ENCODE measurements at places on chromosomes 4 and X.

DNA sequence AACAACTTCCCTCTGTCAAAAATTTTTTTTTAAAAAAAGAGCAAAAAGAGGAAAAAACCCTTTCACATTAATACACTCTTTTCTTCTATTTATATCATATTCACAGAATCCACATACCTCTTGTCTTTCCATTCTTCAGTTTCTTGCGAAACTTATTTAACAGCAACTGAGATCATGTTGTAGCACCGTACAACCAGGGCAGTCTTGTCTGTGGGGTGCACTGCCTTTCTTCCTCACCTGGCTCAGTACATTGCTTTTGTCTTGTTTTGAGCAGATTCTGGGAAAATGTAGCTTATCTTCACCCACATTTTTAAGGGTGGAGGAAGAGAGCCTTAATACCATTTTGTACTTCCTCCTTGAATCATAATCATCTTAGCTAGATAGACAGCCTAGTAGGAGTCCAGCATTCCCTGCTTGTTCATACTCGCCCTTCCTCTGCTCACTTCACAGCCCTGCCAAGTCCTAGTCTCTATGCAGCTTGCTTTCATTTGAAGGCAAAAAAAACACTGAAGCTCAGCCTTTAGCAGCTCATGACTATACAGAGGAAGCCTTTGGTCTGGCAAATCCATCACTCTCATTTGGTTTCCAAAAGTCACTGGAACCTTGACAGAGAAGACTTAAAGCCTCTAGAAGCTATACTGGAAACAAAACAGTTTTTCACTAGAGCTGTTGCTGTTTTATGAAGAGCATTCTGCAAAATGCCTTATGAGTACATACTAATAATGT, 140.6 kb upstream of the BANK1 start:
- no peak for DNase-seq

DNA sequence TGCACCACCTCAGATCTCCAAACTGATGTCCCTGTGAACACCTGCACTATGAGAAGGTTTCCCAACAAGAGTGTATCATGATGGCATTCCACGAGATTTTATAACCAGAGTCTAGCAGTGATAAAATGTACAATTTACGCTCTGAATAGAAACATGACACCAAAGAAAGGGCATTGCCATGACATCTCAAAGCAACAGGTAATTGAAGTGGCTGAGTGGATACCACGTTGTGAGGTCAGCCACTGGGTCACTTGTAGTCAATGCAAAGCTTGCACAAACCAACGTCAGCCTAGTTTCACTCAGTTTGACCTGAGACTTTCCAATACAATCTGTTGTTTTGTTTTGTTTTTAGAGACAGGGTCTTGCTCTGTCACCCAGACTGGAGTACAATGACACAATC, 15.0 kb upstream of the SLC25A5 start:
- no peak for DNase-seq

GRCh38 chr4:187827631-187828030, 167.9 kb upstream of the ZFP42 start:
- DNase-seq, result no peak

GRCh38 chrX:49269767-49270248, at the start of gene PPP1R3F:
TSS of gene PPP1R3F (plus strand) at chrX:49269793. CDS start at chrX:49269870, 77 bp downstream.
- no peak for DNase-seq

DNA sequence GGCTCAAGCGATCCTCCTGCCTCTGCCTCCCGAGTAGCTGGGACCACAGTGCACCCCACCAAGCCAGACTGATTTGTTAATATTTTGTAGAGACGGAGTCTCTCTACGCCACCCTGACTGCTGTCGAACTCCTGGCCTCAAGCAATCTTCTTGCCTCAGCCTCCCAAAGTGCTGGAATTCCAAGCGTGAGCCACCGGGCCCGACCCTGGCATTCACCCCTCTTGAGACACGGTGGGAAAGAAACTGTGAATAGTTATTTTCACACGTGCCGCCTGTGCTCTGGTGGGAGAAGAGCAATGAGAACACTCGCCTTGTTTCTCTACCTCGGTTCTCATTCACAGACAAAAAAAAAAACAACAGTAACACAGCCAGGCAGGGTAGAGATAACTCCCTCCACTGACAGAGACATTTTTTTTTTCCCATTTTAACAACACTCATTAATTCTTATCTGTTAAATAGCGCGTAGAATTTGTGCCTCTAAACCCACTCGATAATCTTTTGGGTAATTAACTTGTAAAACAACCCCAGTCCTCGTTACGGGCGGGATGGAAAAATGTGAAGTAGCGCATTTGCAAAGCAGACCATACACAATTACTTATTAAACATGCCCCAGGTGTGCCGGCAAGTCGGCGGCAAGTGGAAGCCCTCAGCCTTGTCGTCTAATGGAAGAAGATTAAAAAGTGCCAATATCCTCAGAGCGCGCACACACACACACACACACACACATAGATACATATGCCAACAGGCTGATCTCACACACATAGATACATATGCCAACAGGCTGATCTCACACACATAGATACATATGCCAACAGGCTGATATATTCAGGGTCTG, 103.3 kb downstream of the DHRSX start:
- no peak for DNase-seq

DNA sequence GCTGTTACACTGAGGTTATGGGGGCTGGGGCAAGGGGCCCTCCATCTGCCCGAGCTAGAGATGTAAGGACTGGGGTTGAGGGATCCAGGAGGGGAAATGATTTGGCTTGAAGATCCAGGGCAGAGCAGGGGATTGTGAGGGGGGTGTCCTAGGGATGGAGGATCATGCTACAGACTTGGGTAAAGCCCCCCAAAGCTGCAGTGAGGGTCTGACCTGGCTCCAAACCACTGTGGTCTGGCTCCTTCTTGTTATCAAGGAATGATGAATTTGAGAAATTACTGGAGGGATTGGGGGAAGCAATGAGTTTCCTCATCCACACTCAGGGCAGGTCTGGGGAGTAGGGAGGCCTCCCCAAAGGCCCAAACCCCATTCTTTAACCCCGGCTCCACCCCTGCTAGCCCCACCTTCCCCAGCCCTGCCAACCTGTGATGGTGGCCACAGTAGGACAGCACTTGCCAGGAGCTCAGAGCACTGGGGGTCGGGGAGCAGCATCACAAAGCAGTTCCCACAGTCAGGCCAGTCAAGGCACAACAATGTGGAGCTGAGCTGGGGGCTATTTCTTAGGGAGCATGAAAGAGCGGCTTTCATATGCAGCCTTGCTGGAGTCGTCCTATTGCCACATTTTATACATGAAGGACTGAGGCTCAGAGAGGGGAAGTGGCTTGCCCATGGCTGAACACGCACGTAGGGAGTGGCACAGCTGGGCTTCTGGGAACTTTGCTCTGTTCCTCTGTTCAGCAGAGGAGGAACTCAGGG, 165.5 kb downstream of the EFNB1 start:
- DNase-seq, result peak; percentile 34

- no peak for DNase-seq
Measured at GRCh38 chrX:101564651-101565050, 14.3 kb downstream of the ARMCX1 start.

DNA sequence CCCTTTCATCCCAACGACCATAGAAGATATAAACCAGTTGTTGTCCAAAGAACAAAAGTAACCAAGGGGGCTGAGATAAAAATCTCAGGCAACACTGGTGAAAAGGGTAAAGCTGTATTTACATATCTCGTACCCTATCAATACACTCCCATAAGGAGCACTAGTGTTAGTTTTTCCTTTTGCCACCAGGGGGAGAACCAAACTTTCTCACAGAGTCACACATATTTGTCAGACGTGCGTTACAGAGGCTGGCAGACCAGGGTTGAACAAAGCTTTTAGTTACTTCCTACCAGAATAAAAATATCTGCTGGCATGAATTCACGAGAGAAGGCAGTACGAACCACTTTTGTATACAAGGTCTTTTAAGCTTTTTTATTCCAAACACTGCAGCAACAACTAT, 88.3 kb downstream of the AMELX start:
- no peak for DNase-seq

- DNase-seq, result no peak
Measured at GRCh38 chr4:100895556-100896197, 377.9 kb upstream of the EMCN start.

DNA sequence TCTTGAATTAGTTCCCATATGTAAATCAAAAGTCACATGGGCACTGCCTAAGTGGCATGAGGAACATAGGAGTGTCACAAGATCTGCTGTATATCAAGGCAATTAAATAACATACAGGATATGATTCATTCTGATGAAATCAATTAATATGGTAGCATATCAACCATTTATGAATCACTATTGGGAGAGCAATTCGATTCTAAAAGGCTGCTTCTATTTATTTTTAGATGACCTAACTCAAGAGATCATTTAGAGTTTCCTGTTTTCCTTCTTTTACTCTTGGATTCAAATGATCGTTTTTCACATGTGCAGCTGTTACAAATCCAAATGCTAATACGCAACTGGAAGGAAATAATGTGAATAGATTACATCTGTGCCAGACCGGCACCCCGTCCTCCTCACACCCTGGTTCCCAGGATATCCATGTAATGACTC, 81.9 kb downstream of the HCCS start:
- DNase-seq, result no peak

- no peak for DNase-seq
Measured at GRCh38 chrX:19958552-19959486, 32.0 kb downstream of the BCLAF3 start.

DNA sequence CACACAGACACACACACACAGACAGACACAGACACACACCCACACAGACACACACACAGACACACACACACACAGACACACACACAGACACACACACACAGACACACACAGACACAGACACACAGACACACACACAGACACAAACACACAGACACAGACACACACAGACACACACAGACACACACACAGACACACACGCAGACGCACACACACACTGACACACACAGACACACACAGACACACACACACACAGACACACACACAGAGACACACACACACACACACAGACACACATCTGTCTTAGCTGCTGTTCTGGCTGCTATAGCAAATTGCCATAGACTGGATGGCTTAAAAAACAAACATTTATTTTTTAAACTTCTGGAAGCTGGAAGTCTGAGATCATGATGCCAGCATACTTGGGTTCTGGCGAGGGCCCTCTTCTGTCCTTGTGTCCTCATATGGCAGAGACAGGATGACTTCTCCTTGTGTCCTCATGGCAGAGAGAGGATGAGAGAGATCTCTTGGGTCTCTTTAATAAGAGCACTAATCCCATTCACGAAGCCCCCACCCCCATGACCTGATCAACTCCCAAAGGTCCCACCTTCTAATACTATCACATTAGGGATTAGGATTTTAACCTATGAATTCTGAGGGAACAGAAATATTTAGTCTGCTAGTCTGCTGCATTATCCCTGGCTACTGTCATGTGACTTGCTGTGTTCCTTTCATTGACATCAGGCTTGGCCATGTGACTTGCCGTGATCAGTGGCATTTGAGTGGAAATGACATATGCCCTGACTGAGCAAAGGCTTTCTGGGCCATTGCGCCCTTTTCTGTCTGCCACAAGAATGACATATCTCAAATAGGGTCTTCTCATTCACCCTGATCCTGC, 32.7 kb upstream of the RASGEF1B start:
- peak; percentile 34 for DNase-seq

- no peak for DNase-seq
Measured at GRCh38 chrX:38807873-38808272, 6.6 kb downstream of the MID1IP1 start.

DNA sequence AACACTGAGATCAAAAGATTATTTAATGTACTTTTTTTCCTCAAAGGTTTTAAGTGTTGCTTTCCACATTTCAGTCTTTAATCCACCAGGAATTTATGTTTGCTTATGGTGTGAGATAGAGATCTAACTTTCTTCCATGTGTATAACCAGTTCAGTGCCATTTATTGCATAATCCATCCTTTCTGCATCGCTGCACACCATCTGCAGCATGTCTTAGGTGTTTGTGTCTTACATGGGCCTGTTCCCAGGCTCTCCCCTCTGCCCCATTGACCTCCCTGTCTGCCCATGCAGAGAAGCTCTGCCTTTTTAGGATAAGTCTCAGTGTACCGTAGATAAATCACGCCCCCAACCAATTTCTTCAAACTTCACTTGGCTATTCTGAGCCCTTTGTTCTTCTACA, 30.3 kb downstream of the NSDHL start:
- DNase-seq, result no peak

DNA sequence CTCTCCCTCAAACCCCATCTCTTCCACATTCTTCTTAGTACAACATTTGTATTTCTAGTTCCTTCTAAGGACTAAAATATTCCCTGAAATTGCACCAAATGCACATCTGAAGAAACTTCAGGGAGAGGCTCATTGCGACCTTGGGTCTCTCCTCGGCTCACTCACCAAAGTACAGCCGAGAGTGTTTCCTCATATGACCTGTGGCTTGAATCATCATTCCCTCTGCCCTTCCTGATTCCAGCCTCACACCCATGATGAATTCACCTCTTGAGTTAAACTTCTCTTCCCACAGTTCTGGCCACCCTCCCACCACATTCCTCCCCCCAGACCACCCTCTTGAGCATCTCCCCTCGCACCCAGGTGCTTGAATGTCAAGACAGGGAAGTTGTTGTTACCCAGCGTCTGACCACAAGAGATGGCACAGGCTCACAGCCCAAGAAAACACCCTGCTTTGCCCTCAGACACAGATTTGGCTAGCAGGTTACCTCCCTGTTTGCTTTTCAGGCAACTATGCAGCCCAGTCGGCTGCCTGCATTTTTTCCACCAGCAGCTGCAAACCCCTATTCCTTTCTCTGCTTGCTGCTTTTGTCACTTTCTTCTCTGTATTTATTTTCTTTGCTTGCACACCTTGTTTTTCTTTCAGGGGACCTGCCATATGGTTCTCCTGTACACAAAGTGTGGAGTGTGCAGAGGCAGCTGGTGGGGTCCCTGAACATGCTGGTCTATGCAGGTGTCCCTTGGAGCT, 214.8 kb downstream of the SPATA18 start:
- DNase-seq, result peak; percentile 90

GRCh38 chrX:98490670-98491069, 1607.0 kb downstream of the RPA4 start:
- no peak for DNase-seq

DNA sequence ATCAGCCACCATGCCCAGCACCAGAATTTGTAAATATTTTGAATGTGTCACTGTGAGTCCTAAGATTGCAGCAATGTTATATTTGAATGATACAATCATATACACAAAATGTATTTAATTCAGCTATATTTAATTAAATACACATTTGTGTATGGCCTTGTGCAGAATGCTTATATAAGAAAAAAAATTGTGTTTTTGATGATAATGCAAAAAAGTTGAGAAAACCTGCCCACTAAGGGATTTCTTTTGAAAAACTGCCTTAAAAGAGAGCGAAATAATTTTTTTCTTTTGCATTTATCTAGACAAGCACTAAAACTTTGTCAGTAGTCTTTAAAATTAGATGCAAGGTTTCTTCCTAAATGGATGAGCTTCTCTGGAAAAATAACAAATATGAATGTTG, 68.1 kb upstream of the OTUD4 start:
- DNase-seq, result no peak

DNA sequence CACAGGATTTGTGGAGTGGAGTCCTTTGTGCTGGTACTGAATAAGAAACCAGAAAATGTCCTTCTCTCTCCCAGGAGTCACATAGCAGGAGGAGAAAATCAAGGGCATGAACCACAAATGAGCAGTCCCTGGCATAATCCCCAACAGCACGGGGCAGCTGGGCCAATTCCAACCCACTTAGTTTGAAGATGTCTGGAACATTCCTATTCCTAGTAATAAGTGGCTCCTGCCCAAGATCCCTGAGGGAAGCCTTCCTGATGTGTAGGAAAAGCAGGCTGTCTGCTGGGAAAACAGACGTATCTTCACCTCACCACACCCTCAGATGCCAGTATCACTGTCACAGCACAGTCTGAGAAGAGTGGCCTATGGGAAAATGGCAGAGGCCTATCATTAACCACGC, 182.8 kb upstream of the MAP3K15 start:
- DNase-seq, result no peak

All from esophagus muscularis mucosa (tissue), 4 donors.